ENCODE measurements at places on chromosomes 6 and 20.

- DNase-seq: no peak
Observed at GRCh38 chr6:47532981-47533585, 55.5 kb downstream of the CD2AP start.

GRCh38 chr6:168045141-168045691 lies 33.8 kb downstream of the FRMD1 start:
- no peak for DNase-seq

DNA sequence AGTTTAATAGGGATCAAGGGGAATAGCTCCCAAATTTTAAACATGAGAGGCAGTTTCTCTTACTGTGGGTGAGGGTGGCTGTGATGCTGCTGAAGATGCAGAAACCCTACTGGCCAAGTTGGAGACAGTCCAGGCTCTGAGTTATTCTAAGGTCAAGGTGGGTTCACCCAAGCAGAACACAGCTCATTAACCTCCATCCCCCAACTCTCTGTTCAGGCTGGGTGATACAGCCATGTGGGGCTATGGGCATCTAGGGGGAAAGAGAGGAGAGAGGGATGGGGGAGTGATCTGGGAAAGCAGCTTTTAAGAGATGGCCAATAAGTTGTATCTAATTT lies 18.9 kb upstream of the TRAM2 start:
- DNase-seq: no peak

- no peak for DNase-seq
Observed at GRCh38 chr20:43728686-43729255, 2.0 kb upstream of the GTSF1L start.

DNA sequence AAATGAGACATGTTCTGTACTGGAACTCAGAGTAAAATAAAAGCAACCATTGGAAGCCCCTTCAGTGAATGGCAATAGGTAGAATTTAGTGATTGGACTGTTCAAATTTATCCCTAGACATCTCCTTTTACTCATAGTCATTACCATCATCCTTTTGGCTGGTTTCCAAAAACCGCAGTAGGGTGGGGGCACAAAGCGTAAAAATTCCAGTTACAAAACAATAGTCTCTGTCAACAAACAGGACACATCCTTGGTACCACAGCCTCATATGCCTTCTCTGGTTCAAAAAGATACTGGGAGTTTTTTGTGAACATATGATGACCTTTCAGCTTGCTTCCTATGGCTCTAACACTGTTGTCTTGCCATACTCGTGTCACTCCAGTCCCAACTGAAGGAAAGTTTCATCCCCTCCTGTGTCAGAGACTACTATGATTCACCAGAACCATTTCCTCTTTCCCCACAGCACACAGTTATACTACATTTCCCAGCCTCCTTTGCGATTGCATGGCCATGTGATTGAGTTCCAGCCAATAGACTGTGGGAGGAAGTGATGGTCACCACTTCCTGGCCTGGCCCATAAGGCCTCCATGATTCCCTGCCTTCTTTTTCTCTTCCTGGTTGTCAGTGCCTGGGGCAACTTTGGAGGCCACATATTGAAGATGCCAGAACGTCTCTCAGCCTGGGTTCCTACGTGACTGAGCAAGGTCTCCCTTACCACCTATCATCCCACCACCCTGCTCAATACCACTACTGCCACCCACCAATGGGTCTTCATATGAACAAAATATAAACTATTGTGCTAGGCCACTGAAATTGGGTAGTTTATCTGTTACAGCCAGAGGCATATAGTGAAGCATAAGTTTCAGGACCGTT lies 162.4 kb downstream of the ID4 start:
- no peak for DNase-seq

DNA sequence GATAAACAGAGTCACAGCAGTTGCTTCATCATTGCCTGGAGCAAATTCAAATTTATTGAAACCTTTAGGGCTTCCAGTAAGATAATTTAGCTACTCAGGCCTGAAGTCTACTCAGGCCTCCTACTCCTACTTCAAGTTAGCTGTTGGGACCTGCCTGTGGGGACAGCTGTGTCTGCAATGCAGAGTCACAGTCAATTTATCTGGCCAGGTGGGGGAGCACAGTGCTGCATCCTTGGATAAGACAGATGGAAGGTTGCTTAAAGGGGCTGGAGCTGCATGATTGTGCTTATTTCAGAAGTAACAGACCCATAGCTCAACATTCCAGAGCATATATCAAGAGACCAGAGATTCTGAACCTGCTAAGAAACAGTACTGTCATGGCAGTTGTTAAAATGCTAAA lies 932.1 kb downstream of the QKI start:
- no peak for DNase-seq

DNA sequence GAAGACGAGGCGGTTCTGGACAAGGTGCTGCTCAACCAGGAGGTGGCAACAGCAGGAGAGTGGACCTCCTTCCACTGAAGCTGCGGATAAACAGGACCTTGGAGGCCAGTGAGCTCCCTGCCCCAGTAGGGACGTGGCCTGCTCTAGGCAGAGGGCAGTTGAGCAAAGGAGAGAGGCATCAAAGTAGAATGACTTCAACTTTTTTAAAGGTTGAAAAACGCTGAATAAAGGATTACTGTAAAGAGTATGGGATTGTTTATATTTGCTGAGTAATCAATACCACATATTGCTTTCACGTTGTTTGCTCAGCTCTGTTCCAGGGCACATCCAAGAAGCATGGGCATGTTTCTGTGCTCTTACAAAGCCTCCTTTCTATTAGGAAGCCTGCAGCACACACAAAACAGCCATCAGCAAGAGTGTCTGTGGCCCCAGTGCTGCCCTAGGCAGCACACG lies 48.1 kb downstream of the ERMARD start:
- no peak for DNase-seq

DNA sequence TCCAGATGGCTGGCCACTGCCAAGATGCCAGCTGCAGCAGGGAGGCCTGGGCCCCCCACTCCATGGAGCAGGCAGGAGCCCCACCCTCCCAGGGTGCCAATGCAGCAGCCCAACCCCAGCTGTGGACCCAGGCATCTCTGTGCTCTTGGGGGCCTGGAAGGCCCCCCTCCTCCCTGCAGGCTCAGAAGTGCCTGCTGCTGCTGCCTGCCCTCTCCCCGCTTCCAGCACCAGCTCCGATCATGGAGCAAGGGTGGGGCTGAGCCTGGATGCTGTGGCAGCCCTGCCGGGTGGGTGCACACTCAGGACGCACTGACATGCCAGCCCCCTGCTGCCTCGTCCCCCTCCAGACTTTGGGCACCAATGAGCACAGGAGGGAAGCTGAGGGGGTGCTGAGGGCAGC lies 14.8 kb upstream of the ABCC10 start:
- DNase-seq: no peak

- no peak for DNase-seq
Observed at GRCh38 chr6:115582386-115582785, 478.3 kb downstream of the FRK start.

DNA sequence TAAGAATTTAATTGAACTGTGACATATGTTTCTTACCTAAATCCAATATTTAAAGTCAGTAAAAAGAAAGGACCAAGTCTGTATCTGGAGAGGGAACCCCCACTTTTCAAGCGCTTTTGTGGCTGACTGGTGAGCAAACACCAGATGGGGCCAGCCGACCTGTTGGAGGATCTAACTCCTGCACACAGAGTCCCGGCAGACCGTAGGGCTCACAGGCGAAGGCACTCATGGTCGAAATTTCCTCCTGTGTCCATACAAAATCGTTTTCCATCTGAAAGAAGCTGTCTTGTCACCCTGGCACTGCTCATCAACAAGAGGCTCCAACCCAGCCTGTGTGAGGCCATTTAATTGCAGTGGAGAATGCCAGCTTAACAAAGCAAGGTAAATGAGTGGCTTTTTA lies 94.0 kb downstream of the SCML4 start:
- peak; percentile 54 for DNase-seq

DNA sequence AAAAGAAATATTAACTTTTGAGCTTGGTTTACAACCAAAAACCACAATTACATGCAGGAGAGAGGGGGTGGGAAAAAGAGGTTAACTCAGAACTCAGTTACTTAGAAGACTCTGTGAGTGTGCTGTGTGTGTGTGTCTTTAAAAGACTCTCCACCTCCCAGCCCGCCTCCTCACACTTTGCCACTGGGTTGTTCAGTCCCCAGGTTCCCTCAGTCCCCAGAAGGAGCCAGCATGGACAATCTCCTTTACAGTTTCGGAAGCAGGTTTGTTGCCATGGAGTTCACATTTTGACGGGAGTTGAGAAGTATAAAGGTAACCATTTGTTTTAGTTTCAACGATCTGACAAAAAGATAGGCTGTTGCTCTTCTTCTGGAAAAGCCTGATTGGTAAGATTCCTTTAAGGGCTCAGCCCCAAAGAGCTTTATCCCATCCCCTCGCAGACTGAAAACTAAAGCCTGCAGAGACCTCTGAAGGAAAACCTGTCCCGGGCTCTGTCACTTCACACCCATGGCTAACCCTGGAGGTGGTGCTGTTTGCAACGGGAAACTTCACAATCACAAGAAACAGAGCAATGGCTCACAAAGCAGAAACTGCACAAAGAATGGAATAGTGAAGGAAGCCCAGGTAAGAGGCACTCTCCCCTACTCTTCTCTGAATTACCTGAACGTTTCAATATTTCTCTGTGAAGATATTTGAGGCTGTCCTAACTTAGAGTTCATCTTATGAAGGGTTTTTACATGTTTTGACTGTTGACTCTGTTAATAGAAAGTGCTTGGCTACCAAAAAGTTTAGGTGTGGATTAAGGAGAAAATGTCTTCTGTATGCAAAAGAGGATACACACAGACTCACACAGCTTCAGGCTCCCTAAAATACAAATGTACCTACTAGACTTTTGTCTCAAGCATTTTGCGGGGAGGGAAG lies at the start of gene SPTLC3:
Gene SPTLC3, plus strand, starts transcription at position 212 of the 921 bp plus-strand sequence. Its CDS starts 296 bp downstream, at position 508.
- no peak for DNase-seq

DNA sequence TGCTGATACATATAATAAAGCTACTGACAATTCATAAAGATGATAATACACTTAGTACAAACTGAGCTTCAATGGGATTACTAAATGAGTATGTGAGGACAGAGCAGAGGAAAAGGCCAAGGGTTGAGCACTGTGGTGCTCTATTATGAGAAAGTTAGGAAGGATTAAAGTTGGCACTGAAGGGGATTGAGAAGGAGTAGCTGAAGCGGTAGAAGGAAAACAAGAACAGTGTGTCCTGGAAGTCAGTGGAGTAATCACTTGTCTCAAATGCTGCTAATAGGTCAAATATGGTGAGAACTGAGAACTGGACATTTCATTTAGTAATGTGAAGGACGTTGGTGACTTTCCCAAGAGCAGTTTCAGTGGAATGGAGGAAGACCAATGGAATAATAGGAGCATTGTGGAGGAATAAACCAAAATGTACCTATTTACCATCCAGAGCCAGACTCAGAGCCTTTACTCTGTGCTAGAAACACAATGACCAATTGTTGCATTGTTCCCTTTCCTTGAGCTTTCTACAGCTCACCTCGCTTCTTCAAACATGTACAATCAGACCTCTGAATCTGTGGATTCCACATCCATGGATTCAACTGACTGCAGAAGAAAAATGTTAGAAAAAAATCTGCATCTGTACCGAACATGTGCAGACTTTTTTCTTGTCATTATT lies 255.9 kb downstream of the LAMA2 start:
- no peak for DNase-seq

DNA sequence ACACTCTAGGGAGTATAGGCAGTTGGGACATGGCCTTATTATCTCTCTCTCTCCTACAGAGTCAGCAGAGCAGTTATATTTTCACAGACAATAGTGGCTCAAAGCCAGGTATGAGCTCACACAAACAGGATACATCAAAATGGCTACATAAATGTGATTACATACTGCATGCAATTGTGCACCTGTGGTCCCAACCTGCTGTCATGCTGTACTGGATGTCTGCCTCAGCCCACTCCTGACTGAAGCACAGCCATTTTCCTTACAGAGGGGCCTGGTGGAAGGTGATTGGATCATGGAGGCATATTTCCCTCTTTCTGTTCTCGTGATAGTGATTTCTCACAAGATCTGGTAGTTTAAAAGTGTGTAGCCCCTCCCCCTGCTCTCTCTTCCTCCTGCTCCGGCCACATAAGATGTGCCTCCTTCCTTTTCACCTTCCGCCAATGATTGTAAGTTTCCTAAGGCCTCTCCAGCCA lies 37.0 kb upstream of the SAMHD1 start:
- DNase-seq: no peak

GRCh38 chr20:59747671-59748515 lies 143.6 kb downstream of the PHACTR3 start:
- no peak for DNase-seq

GRCh38 chr20:33963751-33964150 lies 30.0 kb upstream of the RALY start:
- no peak for DNase-seq

- DNase-seq: no peak
Observed at GRCh38 chr6:157462956-157463742, 82.2 kb downstream of the ZDHHC14 start.

DNA sequence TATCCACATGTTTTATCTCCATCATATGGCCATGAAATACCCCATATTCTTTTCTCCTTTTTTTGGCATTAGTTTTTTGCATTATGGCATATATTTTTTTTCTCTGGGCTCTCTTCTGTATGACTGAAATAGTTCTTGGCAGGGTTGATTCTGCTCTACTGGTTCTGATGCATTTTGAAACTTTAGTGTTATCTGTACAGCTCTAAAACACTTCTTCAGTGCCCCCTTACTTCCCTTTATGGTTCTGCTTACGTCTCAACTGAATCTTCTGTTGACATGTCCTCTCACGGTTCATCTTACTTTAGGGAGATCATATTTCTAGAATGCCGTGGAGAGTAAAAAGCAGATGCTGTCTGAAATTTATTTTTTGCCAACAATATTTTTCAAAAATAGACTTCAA lies 23.2 kb upstream of the TXNDC5 start:
- no peak for DNase-seq

DNA sequence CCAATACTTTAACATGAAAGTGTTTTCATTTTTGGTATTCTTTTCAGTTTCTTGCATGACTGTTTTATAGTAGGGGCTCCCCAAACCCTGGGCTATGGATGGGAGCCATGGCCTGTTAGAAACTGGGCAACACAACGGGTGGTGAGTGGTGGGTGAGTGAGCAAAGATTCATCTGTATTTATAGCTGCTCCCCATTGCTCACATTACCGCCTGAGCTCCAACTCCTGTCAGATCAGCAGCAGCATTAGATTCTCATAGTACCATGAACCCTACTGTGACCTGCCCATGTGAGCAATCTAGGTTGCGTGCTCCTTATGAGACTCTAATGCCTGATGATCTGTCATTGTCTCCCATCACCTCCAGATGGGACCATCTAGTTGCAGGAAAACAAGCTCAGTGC lies 42.3 kb upstream of the HMGCLL1 start:
- DNase-seq: no peak

GRCh38 chr6:159935065-159935464 lies 33.8 kb upstream of the IGF2R start:
- DNase-seq: no peak

- no peak for DNase-seq
Observed at GRCh38 chr6:30719356-30719755, 796 bp upstream of the TUBB start.

- DNase-seq: no peak
Observed at GRCh38 chr6:41887331-41887751, 7.8 kb downstream of the USP49 start.

GRCh38 chr6:81752084-81752920 lies at the start of gene TENT5A:
TENT5A (minus strand) TSS chr6:81752681; CDS start chr6:81752141, 540 bp downstream.
- no peak for DNase-seq

- no peak for DNase-seq
Observed at GRCh38 chr20:53016071-53016470, 43.9 kb downstream of the TSHZ2 start.

Measured in vagina (tissue), 2 donors.